Iris pigment epithelial cell (primary cell): ENCODE measurements at places on chromosomes 7 and 10.

- peak; percentile 98 for DNase-seq
These were observed 8.4 kb downstream of the OSBPL3 start for GRCh38 chr7:24971333-24972165.

- no peak for DNase-seq
These were observed 61.2 kb downstream of the KLF6 start for GRCh38 chr10:3723766-3724165.

- DNase-seq = peak; percentile 92
These were observed 155.7 kb downstream of the PTPRN2 start for GRCh38 chr7:158431941-158432347.

DNA sequence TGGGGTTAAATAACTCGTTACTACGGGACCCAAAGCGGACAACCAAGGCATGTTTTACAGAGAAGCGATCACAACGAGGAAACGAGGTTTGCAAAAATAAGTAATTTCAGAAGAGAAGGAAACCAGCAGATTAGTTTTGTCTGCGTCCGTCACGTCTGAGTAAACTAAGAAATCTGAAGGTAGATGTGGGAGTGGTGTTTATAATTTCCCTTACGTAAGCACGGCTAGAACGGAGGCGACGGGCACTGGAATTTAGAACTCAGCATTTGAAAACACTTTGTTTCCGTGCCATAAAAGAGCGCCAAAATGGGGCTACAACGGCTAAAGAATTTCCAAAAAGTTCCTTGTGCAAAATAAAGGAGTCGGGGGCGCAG, 718 bp upstream of the UMAD1 start:
- peak; percentile 49 for DNase-seq

GRCh38 chr7:1662101-1662500, 8.0 kb upstream of the ELFN1 start:
- DNase-seq = no peak

DNA sequence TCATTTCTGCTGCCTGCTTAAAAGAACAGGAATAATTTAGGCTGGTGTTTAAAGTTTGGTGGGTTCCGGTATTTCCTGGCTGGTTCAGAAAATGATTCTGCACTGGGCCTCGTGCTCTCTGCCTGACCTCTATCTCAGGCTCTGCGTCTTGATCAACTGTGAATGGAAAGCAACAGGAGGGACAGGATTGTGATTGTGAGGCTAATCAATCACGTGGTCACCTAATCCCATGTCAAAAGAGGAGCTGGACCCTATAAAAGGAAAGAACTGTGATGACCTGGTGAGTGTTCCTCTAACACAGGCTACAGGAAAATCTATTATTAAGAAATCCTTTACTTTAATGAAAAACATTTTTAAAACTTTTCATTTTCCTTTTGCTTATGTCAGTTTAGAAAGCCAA, at the start of gene DHX32:
Gene DHX32, minus strand, starts transcription at position 101 of the 400 bp plus-strand sequence. CDS start 468 bp downstream, outside the sequence.
- no peak for DNase-seq

DNA sequence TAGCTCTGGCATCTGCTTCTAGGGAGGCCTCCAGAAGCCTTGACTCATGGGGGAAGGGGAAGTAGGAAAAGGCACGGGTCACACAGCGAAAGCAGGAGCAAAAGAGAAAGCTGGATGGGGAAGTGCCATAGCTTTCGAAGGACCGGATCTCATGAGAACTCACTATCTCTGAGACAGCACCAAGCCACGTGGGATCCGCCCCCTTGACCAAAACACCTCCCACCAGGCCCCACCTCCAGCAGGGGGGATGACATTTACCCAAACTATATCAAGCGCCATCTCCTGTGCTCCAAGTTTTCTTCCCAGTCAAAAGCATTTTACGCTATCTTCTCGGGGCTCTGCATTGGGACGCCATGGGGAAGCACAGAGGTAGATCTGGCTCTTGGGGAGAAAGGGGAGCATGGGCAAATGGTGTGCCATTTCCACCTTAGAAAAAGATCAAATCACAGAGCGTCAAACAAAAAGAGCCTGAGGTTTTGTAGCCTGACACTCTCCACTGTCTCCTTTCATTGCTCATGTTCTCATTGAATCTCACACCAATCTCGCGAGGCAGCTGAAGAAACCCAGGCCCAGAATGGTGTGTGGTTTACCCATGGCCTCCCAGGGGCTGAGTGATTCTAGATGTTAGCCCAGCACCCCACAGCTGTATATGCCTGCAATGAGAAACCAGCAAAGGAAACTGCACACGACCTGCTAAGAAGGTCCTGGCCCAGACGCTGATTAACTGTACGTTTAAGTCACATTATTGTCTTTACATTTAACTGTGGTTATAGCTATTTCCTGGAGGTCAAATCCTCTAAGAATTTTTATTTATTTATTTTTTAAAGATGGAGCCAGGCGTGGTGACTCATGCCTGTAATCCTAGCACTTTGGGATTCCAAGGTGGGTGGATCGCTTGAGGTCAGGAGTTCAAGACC, 8.1 kb upstream of the OLAH start:
- DNase-seq = peak; percentile 96

DNA sequence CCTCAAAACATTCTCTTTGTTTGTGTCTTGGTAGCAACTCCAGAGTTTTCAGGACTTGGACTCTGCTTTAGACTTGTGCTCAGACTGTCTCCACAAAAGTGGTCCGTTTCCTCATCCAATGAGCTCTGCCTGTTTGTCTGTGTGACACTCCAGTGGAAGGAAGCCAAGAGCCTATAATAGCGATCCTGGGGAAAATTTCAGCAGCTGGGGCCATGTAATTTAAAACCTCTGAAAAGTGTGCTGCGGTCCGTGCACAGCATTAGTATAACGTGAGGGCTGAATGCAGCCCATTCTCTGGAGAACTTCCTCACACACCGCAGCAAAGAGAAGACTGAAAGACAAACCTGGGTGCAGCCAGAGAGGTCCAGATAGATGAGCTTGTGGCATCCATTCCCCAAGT, at the start of gene LRRC17:
Gene LRRC17, plus strand, starts transcription at position 259 of the 400 bp plus-strand sequence. CDS start 20,914 bp downstream, outside the sequence.
- DNase-seq = peak; percentile 95

GRCh38 chr7:25669281-25669781, 441.0 kb upstream of the NPVF start:
- no peak for DNase-seq

GRCh38 chr10:121326905-121327304, 271.3 kb downstream of the FGFR2 start:
- DNase-seq = no peak

DNA sequence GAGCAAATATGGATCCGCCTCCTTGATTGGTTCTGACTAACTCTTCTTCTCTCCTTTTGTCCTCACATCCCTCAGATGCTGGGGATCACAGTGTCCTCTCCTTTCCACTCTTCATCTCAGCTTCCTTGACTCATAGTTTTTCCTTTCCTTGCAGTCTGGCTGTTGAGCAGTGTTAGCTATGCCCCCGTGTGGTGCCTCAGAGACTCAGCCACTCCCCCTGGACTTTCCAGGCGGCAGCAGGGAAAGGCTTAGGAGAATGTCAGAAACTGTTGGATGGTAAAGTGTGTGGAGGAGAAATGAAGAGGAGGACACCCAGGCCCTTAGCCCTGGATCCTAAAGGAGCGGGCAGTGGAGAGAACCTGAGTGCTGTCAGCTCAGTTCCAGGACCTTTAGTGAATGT, 267.5 kb downstream of the CELF2 start:
- DNase-seq = no peak
